Lung (tissue), 17 donors: ENCODE measurements at places on chromosomes 11 and 22.

GRCh38 chr11:123738374-123738773 is 3.1 kb downstream of the ZNF202 start:
- DNase-seq, result no peak

- peak; percentile 94 for DNase-seq
These were observed 16.2 kb downstream of the LRRC32 start for GRCh38 chr11:76654298-76654851.

DNA sequence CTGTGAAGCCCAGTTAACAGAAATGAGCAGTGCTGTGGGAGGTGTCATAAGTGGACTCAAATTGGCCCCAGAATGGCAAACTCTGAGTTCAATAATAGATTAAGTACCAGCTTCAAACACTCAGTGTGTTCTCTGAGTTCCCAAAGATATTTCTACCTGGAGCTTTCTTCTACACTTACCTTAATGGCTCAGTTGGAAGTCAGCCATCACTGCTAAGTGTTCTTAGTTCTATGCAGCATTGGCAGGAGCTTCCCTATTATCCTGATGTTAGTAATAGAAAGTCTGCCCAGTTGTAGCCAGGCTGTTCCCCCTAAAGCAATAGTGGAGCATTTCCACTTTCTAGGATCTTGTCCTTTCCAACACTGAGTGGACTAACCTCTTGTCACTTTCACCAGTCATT is 9.7 kb upstream of the PIK3IP1 start:
- no peak for DNase-seq

DNA sequence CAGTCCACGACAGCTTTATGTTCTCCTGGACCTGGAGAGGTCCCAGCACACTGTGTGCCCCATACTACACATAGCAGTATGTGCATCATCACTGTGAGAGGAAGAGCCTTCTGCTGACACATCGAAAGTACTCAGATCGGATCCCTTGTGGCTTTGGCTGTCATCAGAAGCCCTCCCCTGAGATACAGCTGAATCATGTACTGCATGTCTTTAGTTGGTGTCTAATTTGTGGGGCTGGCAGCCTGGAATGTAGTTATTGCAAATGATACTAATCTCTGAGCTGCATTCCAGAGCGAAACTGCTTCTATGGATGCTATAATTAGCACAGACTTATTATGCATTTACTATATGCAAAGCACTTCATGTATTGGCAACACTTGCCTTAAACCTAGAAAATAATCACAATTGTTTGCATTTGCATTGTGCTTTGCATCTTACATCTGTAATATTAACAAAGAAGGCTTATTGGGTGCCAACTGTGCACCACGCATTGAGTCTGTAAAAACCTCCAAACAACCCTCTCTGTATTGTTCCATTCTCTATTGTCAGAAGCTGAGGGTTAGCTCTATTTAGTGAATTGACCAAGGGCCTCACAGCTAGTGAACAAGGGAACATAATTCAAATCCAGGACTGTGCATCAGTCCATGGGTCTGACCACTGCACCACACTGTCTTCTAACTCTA is 89.2 kb upstream of the CRTAM start:
- DNase-seq, result peak; percentile 56

DNA sequence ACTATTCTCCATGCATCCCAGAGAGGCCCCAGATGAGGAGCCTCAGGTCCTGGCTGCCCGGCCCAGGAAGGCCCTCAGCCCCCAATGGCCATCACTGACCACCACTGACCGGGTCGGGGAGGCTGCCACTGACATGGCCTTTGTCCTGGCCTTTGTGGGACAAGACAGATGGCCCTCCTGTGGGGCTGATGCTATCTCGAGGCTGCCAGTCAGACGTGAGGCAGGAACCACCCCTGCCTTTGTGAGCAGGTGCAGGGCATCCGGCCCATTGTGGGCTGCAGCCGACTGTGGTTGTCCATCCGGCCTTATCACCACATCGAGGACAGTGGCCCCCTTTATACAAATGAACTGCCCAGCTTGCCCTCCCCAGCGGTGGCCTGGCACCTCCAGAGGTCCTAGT is 5.5 kb downstream of the GP1BB start:
- DNase-seq, result no peak
